Left ventricle myocardium inferior (tissue), 1 donor: ENCODE measurements at places on chromosomes 4 and X. TPM values are rescaled to one million over a fixed set of nuclear protein-coding genes. Genes with fewer than 3 reads are reported as not detected.

GRCh38 chr4:61922766-61923165 is 722.6 kb downstream of the ADGRL3 start:
- no peak overlapping the region for H3K27ac ChIP-seq
- H3K27me3 ChIP-seq, result no peaks in the 10 kb centered on the region
- H3K36me3 ChIP-seq, result no peaks in the 10 kb centered on the region
- H3K4me1 ChIP-seq, result peaks cover 7% of the 10 kb centered on the region
- no peak for DNase-seq
- H3K4me3 ChIP-seq, result no peak overlapping the region

DNA sequence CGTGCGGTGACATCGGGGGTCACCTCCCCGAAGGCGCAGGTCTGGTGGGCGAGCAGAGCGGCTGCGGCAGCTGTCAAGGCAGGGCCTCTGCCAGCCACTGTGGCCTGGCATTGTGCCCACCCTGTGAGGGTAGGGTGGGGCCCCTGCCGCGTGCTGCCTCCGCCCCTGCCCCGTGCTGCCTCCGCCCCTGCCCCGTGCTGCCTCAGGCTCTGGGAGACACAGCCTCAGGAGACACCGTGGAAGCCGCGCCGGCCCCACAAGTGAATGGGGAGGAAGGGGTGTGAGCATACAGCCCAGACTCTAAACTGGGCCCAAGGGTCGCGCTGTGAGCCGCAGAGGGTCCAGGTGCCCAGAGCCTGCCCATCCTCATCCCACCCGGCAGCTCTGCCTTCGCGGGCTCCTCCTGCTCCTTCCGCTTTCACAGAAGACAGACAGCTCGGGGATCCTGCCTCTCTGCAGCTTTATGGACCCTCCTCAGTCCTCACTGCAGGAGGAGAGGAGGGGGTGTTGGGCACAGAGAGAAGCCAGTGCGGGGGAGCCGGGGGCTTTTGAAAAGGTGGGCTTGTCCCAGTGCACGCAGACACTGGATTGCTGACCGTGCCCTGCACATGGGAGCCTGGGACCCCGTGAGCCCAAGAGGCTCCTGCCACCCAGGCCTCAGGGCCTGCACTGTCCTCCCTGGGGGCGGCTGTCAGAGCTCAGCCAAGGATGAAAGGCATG is 27.4 kb downstream of the PCGF3 start:
- H3K27me3 ChIP-seq, result no peaks in the 10 kb centered on the region
- H3K36me3 ChIP-seq, result peaks cover 63% of the 10 kb centered on the region
- H3K27ac ChIP-seq, result no peak overlapping the region
- no peak overlapping the region for H3K4me3 ChIP-seq
- DNase-seq, result no peak
- H3K4me1 ChIP-seq, result no peaks in the 10 kb centered on the region

- H3K27me3 ChIP-seq, result peaks cover 22% of the 10 kb centered on the region
- H3K27ac ChIP-seq, result no peak overlapping the region
- peak; percentile 31 for DNase-seq
- peaks cover 16% of the 10 kb centered on the region for H3K4me1 ChIP-seq
- no peak overlapping the region for H3K4me3 ChIP-seq
These were observed 53.4 kb downstream of the PSAPL1 start for GRCh38 chr4:7381221-7381889.

DNA sequence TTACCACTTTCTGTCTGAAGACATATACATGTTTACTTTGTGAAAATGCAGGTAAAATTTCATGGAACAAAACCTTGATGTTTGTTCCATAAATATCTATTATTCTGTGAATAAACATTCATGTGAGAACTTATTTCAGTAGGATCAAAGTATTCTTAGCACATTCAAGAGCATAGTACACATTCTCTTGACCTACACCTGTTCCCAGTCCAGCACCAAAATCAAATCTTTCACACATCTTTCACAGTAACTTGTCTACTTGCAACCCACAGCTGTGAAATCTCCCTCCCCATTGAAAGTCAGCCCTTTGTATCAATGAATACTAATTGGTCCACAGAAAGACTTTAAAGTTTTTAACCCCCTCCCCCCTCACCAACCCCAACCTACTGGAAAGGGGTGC is 283.2 kb downstream of the GPC3 start:
- DNase-seq, result no peak
- no peaks in the 10 kb centered on the region for H3K27me3 ChIP-seq
- H3K27ac ChIP-seq, result no peak overlapping the region
- no peak overlapping the region for H3K4me3 ChIP-seq
- H3K36me3 ChIP-seq, result no peaks in the 10 kb centered on the region
- H3K4me1 ChIP-seq, result no peaks in the 10 kb centered on the region

DNA sequence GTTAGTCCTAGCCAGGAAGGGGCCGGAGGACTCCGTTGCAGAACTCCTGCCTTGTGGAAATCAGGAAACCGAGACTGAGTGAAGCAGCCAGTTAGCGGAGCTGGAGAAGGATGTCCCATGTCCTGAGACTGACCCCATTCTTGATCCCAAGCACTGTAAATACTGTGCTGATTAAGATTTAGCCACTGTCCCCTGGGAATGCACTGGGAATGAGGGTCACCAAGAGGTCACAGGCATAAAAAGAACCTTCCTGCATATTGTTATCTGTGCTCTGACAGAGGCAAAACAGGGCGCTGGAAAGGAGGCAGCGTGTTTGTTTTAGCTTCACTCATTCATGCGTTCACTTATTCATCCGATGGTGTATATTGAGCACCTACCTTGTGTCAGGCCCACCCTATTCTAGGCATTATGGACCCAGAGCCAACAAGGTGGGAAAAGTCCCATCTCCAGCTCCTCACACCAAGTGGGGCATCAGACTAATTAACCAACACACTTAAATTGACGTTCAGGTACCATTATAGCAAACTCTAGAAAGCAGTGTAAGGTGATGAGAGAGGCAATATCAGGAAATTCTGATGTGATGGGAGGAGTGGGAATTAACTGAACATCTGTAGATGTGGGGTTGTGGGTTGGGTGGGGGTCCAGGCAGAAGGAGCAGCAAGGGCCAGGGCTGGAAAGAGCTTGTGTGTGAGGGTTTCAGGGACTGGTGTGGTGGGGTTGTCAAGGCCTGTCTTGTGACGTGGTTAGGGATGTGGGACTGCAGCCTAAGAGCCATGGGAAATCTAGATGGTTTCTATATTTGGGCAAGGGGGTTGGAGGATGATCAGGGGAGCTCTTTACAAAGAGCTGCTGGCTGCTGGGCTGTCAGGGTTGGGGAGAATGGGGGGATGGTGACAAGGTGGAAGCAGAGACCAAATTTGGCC is 10.6 kb upstream of the SLC2A9 start:
- peak overlapping the region; percentile 68 for H3K27ac ChIP-seq
- no peak for DNase-seq
- peaks cover 47% of the 10 kb centered on the region for H3K4me1 ChIP-seq
- no peaks in the 10 kb centered on the region for H3K27me3 ChIP-seq
- H3K36me3 ChIP-seq, result no peaks in the 10 kb centered on the region

DNA sequence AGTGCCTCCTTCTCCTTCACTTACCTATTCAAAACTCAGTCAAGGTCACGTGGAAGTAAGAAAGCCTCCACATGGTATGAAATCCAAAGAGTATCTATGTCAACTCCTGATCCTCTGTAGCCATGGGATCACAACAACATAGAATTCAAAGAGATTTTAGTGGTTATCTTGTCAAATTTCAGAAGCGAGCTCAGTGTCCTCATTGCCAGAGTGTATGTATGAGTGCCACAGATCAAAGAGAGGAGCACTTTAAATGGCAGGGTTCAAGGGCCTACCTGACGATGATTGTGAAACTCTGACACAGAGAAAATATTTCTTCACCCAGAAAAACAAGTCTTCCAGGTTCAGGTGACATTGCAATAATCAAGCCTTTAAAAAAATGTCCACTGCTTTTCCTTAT is 1.2 kb upstream of the ACE2 start:
- no peaks in the 10 kb centered on the region for H3K4me1 ChIP-seq
- H3K27me3 ChIP-seq, result no peaks in the 10 kb centered on the region
- no peaks in the 10 kb centered on the region for H3K36me3 ChIP-seq
- DNase-seq, result no peak
- H3K4me3 ChIP-seq, result no peak overlapping the region

- H3K36me3 ChIP-seq, result no peaks in the 10 kb centered on the region
- H3K4me1 ChIP-seq, result peaks cover 14% of the 10 kb centered on the region
These were observed 732 bp upstream of the ADRA2C start for GRCh38 chr4:3765271-3766035.

GRCh38 chrX:53093177-53093655 is 726 bp upstream of the KANTR start:
- H3K4me1 ChIP-seq, result peaks cover 12% of the 10 kb centered on the region
- peak overlapping the region; percentile 80 for H3K4me3 ChIP-seq
- no peaks in the 10 kb centered on the region for H3K27me3 ChIP-seq
- peak overlapping the region; percentile 96 for H3K27ac ChIP-seq
- DNase-seq, result peak; percentile 82
- no peaks in the 10 kb centered on the region for H3K36me3 ChIP-seq

- peaks cover 95% of the 10 kb centered on the region for H3K27me3 ChIP-seq
- DNase-seq, result no peak
- peak within 1 kb of the TSS; percentile 62 for H3K4me3 ChIP-seq
- no peak within 1 kb of the TSS for H3K27ac ChIP-seq
These were observed at the start of gene CPLX1 for GRCh38 chr4:825971-826330. Gene CPLX1 (minus strand): TSS chr4:826129. CDS start chr4:824522, 1,607 bp downstream.

DNA sequence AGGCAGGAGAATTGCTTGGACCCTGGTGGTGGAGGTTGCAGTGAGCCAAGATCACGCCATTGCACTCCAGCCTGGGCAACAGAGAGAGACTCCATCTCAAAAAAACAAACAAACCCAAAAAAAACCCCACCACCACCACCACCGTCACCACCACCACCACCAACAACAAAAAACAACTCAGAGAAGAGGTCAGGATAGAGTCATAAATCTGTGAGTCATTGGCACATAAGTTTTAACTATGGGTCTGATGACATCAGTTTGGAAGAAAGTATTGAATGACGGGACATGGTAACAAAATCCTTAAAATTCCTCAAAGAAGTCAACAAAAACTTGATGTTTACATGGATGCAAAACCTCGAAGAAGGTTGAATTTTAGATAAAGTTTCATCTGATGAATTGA is 288.0 kb upstream of the SFRP2 start:
- no peaks in the 10 kb centered on the region for H3K4me1 ChIP-seq
- no peak overlapping the region for H3K27ac ChIP-seq
- no peaks in the 10 kb centered on the region for H3K27me3 ChIP-seq
- no peak for DNase-seq
- no peak overlapping the region for H3K4me3 ChIP-seq

Gene PRSS12
- not detected for total RNA-seq

Gene IRS4
- not detected for total RNA-seq

Gene SLC16A2
- total RNA-seq, result 6.1 TPM

Gene FAM120C
- 6.0 TPM for total RNA-seq

Gene CXCL1
- total RNA-seq, result 0.55 TPM

Gene NXF2B
- total RNA-seq, result not detected

Gene MTM1
- total RNA-seq, result 9.5 TPM
